Neural cell (in vitro differentiated cells): ENCODE measurements at places on chromosomes 6 and 20. TPM values are rescaled to one million over a fixed set of nuclear protein-coding genes. Genes with fewer than 3 reads are reported as not detected.

FOXQ1 gene
- polyA plus RNA-seq: not detected in 2 replicates

NINL gene
- 49.6 and 56.2 TPM in 2 replicates for polyA plus RNA-seq

DEFB118 gene
- not detected in 2 replicates for polyA plus RNA-seq

DEF6 gene
- 0.48 and 1.3 TPM in 2 replicates for polyA plus RNA-seq

THBD gene
- polyA plus RNA-seq: not detected in 2 replicates

KIAA1586 gene
- 27.1 and 34.4 TPM in 2 replicates for polyA plus RNA-seq

EYA4 gene
- 2.6 and 2.9 TPM in 2 replicates for polyA plus RNA-seq

GRIK2 gene
- polyA plus RNA-seq: 103 and 106 TPM in 2 replicates

GRM4 gene
- polyA plus RNA-seq: 2.1 and 3.7 TPM in 2 replicates

TTPAL gene
- polyA plus RNA-seq: 10.5 and 11.2 TPM in 2 replicates

L3MBTL3 gene
- 42.6 and 47.6 TPM in 2 replicates for polyA plus RNA-seq

RHAG gene
- polyA plus RNA-seq: not detected in 2 replicates

RSPO3 gene
- 0.20 and 0.48 TPM in 2 replicates for polyA plus RNA-seq

RAET1E gene
- polyA plus RNA-seq: not detected in 2 replicates

MEI4 gene
- polyA plus RNA-seq: not detected in 2 replicates

ADGRB3 gene
- 62.4 and 66.5 TPM in 2 replicates for polyA plus RNA-seq

MAS1L gene
- polyA plus RNA-seq: not detected in 2 replicates

KCNK15 gene
- not detected in 2 replicates for polyA plus RNA-seq

ASIP gene
- polyA plus RNA-seq: not detected in 2 replicates

CD109 gene
- 0.07 and 0.16 TPM in 2 replicates for polyA plus RNA-seq

LKAAEAR1 gene
- polyA plus RNA-seq: 9.3 and 16.3 TPM in 2 replicates

PPIL6 gene
- polyA plus RNA-seq: 2.5 and 11.8 TPM in 2 replicates
